Fibroblast of skin of abdomen (primary cell): ENCODE measurements at places on chromosomes 16 and 17.

- DNase-seq: peak; percentile 85
Observed at GRCh38 chr16:14300705-14301168, 229.6 kb downstream of the MRTFB start.

DNA sequence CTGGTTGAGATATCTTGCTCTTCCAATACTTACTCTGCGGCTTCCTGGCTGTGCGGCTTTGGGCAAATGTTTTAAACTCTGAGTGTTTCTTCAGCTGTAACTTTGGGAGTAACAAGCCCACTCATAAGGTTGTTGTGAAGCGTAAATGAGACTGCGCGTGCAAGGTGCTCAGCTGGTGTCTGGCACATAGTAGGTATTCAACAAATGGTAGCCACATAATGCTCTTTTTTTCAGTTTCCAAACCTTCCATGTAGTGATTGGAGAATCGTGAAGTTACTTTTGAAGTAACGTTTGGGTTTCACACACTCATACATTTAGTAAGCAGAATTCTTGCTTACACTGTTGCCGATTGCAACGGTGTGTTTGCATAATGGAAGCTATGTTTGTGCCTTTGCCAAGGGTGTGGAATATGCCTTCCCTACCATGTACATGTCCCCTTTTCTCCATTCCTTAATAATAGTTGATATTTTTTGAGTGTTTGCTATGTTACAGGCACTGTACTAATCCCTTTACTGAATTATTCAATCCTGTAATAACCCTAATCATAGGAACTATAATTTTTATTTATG lies 829 bp downstream of the DHRS7B start:
- DNase-seq: no peak

DNA sequence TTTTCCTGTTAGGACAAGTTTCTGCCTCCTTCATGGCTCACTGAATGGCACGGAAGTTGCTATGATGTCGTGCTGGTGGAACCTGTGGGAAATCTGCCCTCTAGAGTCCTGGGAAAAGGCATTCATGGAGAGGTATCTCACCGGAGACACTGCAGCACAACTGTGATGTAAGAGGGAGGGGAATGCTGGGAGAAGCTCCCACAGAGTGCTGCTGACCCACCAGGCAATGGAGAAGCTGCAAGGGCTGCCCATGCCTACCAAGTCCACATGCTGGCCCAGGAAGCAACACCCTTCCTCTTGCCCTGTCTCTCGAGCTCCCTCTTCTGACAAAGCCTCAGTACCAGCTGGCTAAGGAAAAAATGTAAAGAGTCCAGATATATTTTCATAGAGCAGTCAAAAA lies 45.2 kb upstream of the SLC5A11 start:
- peak; percentile 9 for DNase-seq

DNA sequence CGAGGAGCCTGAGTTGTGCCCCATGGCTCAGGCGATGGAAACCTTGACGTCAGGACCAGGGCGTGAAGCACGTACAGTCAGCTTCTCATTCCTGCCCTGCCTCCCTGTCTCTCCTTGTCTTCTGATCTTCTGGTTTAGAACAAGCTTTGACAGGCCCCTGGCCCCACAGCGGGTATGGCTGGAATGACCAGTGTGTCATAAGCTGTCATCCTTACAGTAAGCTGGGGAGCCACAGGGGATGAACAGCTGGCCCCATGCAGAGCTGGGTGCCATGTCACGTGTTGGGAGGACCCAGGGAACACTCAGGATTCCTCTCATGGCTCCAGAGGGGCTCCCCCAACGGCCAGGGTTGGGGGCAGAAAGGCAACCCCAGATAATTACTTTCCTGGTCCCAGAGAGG lies 157.6 kb upstream of the PLCG2 start:
- no peak for DNase-seq

DNA sequence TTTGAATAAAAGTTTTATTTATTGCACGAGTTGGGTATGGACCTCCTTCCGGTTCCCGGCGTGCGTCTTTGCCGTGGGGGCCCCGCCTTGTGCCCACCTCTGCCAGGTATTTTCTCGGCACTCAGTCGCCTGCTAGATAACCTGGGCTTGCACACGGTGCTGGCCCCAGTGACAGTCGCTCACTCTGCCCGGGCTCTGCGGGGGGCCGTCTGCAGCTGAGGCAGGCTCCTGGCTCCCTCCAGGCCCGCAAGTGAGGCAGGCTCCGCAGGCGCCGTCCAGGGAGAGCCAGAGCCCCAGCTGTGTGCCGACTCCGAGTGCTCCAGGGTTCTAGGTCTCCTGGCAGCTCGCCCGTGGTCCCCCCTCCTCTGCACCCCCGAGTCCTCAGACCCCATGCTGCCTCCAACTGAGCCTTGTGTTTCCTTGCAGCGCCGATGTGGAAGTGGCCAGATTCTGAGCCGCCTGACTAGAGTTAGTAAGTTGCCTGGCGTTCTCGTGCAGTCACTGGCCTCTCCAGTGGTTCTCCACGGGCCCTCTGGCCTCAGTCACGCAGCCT lies 54.7 kb upstream of the PVALEF start:
- DNase-seq: no peak

- DNase-seq: no peak
Observed at GRCh38 chr17:64094412-64094811, 35.5 kb downstream of the ERN1 start.

GRCh38 chr17:19440421-19440820 lies 29.4 kb downstream of the RNF112 start:
- DNase-seq: no peak

DNA sequence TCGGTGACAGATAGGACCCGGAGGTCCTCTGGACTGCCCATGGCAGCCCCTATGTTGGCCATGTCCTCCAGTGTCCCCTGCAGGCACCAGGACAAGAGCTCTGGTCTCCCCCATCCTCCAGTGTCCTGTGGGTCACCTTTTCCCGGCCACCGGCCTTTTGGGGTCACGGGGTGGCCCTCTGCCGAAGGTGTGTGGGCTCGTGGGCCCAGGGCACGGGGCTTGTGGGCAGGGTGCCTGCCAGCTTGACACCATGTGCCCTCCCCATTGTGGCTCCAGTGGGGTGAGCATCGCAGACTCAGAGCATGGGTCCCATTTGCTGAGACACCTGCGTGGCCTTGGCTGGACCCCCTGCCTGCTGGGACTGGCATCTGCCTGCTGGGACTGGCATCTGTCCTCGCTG lies 18.1 kb downstream of the GSE1 start:
- DNase-seq: no peak

DNA sequence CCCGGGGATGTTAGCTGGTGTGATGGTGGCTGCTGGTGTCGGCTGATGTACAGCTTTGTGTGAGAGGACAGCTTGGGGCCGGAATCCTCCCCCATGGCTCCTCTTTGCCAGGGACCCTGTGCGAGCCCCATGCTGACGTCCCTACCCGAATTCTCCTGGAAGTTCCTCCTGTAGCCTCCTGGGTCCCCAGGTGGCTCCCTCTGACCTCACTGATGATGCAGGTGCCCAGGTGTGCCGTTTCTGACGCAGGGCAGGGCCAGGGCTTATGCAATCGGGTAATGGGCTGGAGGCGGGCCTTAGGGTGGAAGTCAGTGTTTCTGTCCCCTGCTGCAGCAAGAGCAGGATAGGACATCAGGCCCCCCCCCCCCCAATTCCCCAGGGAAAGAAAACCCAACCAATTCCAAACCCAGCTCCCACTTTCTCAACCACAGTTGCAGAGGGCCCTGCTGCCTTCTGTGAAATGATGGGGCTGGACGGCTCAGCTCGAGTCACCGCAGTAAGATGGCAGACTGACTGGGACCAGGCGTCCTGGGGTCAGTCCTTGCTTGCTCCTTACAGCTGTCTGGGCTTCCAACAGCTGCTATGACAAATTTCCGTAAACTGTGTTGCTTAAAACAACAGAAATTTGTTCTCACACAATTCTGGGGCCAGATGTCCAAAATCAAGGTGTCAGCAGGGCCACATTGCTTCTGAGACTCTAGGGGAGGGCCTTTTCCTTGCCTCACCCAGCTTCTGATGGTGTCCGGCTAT lies 139.0 kb upstream of the PLCG2 start:
- DNase-seq: no peak

DNA sequence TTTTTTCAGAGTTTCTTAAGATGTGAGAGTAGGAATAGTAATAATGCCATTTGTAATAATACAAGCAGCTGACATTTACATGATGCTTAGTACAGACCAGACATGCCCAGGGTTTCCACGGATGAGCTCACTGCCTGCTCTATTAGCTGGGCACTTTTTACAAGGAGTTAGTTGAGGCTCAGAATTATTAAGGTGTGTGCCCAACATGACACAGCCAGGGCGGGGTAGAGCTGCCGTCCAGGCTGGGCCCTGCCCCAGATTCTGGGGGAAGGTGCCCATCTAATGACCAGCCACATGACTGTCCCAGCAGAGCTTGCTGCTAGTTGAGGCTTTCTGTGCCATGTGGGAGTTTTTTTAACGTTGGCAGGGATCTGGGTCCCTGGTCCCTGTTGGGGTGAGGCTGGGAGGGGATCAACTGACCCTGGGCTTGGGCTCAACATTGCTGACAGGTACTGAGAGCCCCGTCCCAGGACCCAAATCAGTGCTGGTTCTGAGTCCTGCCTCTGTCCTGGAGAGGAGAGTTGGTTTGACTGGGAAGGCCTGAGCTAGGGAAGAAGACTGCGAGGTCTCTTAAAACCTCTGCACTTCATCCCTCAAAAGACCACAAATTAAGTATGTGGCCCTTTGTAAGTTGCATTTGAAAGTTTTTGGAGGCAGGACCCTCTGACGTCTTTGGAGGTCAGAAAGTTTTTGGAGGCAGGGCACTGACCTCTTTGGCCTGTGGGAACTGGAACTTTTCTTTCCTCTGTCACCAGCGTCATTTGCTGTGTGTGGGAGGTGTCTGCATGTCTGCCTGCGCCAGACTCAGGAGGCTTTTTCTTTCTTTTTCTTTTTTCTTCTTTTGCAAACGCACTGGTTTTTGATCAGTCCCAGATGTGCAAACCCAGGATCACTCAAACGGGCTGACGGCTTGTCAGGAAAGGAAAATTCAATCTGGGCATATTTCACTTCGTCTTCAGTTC lies 2.2 kb downstream of the CRISPLD2 start:
- peak; percentile 62 for DNase-seq

GRCh38 chr17:7632492-7632894 lies 2.6 kb downstream of the SHBG start:
- DNase-seq: peak; percentile 44

DNA sequence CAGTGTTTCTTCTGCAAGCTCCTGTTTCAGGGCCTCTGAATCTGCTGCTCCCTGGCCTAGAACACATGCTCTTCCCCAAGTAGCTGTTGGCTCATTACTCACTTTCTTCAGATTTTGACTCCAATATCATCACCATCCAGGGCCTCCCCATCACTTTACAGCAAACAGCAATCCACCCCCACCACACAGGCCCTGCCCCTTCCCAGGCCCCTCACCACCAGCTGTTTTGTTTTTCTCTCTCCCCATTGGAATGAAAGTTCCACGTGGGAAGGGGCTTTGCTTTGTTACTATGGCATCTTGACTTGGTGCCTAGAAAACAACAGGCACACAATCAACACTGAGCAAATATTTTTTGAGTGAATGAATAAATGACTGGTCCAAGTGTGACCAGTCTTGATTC lies 4.0 kb downstream of the TMEM170A start:
- peak; percentile 6 for DNase-seq

GRCh38 chr17:77724876-77725615 lies 233.5 kb upstream of the TNRC6C start:
- DNase-seq: no peak

GRCh38 chr16:69769404-69769803 lies 7.3 kb downstream of the WWP2 start:
- no peak for DNase-seq

DNA sequence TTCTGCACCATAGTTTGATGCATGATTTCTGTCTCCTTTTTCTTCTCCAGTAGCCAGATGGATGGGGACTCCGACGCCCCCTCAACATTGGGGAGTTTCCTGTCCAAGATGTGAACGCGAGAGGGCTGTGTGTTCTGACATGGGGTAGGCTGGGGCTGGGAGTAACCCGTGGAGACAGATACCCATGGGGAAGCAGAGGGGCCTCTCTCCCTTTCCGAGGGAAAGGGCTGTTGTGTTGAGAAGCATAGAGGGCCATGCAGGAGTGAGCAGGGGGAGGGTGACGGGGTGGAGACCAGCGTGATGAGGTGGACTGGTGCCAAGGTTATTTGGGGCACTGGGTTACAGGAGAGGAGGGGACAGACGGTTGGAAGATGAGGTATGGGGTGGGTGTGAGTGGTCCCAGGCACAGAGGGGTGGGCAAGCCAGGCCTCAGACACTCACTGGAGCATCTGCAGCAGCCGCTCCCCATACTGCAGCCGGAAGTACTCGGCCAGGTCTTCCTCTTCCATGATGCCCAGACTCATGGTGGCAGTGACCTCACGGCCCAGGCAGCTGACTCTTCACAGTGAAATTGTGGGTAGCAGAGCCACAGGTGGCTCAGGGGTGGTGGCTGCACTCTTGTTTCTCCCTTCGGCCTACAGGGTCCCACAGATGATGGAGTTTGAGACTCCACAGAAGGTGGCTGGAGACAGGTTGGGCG lies 400 bp downstream of the CCDC42 start:
- DNase-seq: no peak

DNA sequence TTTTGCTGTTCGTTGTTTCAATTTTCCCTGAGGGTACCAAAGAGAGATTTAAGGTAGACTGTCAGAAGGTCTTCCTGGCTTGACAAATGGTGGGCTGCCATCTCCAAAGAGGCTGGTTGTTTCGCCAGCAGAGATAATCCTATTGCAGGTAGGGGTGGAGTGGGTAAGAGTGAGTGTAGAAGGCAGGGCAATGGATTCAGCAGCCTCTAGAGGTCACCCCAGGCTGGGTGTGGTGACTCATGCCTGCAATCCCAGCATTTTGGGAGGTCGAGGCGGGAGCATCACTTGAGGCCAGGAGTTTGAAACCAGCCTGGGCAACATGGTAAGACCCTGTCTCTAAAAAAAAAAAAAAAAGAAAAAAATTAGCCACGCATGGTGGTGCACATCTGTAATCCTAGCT lies 34.6 kb downstream of the DCAKD start:
- DNase-seq: no peak

GRCh38 chr17:81822312-81822637 lies 10.8 kb downstream of the MCRIP1 start:
- DNase-seq: no peak

- DNase-seq: peak; percentile 24
Observed at GRCh38 chr17:78993241-78993956, 13.7 kb upstream of the LGALS3BP start.

DNA sequence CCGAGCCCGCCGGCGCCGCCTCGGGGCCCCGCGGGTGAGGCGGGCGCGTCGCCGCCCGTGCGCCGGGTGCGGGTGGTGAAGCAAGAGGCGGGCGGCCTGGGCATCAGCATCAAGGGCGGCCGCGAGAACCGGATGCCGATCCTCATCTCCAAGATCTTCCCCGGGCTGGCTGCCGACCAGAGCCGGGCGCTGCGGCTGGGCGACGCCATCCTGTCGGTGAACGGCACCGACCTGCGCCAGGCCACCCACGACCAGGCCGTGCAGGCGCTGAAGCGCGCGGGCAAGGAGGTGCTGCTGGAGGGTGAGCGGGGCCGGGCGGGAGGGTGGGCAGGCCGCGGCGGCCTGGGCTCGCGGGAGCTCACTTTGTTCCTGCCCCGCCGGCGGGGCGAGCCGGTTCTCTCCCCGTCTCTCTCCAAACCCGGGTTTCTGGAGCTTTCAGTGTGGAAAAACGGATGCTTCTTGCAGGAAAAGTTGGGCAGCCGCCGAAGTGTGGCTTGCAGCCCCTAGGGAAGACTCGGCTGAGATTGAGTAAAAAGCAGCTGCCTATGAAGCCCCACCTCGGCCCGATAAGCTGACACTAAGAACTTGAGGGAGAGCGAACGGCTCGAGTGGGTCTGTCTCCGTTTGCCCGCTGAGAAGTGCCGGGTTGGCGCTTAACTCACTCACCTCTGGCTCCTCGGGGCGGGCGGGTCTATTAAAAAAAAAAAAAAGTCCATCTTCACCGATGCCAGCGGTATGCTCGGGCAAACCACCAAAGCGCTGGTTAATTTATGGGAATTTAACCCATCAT lies 677 bp downstream of the SNTB2 start:
- DNase-seq: no peak

- no peak for DNase-seq
Observed at GRCh38 chr16:67407176-67407787, 9.0 kb downstream of the ZDHHC1 start.
